Fibroblast of the conjunctiva (primary cell): ENCODE measurements at places on chromosomes 11 and 22.

DNA sequence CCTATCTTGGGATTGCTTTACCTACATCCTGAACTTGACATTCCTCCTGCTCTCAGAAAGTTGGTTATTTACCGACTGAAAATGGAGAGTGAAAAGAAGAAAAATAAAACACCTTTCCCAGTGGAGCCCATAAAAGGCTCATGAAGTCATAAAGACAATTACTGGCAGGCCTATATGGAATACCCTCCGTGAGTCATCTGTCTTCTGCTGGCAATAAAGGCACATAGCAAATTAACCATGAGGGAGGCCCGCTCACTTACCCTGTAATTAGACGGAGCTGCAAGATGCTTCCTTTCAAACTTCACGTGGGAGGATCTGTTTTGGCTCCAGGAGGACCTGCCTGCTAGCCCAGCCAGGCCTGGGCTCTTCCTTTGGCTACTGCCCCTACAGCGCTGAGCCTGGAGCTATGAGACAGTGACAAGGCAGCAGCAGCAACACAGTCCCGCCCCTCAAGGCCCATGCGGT, 540.4 kb downstream of the BUD13 start:
- DNase-seq, result no peak

- DNase-seq, result no peak
Measured at GRCh38 chr11:65109231-65110198, 2.2 kb upstream of the TM7SF2 start.

- no peak for DNase-seq
Measured at GRCh38 chr11:86079421-86079820, 10.5 kb upstream of the PICALM start.

GRCh38 chr11:2107521-2107920, 31.7 kb downstream of the IGF2 start:
- DNase-seq, result no peak

DNA sequence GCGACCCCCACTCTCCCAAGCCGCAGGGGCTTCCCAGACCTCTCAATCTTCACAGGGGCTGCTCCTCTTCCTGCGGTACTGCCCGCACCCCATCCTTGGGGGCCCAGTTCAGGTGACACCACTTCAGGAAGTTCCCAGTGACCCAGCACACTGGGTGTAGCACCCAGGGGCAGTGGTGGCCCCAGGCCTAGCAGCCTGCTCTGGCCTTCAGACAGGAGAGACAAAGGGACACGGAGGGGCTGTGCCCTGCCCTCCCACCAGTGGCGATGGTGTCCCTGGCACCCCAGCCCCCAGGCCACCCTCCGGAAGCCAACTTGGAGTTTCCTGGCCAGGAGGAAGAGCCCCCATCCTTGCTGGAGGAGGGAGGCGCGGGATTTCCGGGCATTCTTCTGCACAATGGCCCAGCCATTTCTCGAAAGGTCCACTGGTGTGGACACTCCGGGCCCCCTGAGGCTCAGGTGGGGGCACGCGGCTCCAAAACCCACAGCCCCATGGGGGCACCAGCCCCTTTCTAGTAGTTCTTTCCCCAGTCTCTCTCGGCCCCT, 978 bp upstream of the CLDN5 start:
- no peak for DNase-seq

DNA sequence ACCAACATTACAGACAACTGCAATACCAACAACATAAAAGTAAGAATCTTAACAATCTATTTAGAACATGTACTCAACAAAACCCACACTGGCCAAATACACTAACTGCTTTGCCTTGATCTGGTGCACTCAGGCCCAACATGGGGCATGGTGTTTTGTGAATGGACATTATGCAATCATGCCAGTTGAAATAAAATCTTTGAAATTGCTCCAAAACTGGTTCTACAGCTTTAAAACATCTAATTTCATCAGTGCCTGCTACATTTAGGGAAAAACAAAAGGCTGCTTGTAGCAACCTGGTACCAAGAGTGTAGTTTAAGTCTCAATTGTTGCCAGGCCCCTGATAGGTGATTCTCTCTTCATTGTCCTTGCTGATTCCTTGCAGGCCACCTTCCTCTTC, 3.3 kb upstream of the CTR9 start:
- DNase-seq, result no peak

- DNase-seq, result no peak
Measured at GRCh38 chr22:19122752-19123492, 710 bp upstream of the DGCR2 start.

- DNase-seq, result peak; percentile 26
Measured at GRCh38 chr22:26464312-26464711, 19.3 kb downstream of the HPS4 start.

DNA sequence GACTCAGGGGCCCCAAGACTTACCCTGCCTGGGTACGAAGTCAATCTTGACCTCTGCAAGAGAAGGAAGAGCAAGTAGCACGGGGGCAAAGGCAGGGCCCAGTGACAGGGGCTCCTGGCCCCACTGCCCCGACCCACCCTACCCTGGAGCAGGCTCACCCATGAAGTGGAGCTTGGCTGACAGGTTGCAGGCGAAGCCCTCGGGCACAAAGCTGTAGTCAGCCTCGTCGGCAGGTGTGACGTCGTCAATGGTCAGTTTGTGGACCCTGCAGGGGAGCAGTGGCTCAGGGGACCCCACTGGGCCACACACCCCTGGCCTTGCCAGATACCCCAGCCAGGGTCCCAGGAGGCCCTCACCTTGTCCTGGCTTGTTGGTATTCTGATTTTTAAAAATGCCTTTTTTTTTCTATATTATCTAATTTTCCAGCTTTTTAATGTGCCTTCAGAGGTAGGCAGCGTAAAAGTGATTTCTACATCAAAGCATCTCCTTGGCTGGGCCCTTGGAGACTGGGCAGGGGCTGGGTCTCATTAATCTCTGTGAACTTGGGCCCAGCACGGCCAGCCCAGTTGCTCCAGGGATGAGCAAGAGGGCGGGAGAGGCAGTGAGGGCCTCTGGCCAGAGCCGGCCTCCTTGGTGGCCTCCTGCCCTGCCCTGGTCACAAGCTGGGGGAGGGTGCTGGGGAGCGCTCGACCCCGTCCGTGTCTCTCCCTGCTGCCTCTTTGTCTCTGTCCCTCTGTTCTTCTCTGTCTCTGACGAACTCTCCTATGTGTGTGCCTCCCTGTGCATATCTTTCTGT, 11.3 kb downstream of the MYBPC3 start:
- DNase-seq, result no peak

DNA sequence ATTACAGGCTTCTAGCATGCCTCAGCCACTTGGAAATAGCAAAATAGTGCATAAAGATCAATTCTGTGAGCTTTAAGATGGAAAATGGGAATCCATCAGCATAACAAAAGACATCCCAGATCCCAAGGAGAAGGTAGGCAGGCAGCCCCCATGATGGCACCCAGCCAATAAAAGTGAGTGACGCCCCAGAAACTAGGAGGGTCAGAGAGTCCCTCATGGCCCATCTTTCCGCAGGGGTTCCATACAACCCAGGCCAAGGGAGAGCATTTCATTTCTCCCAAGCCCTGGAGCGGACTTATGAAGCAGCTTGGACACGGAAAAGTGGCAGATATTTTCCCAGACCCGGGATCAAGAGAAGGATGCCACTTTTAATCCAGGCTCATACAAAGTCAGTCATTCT, 93.3 kb downstream of the ZC3H12C start:
- DNase-seq, result no peak

GRCh38 chr11:92277871-92278270, 53.3 kb downstream of the FAT3 start:
- DNase-seq, result no peak

DNA sequence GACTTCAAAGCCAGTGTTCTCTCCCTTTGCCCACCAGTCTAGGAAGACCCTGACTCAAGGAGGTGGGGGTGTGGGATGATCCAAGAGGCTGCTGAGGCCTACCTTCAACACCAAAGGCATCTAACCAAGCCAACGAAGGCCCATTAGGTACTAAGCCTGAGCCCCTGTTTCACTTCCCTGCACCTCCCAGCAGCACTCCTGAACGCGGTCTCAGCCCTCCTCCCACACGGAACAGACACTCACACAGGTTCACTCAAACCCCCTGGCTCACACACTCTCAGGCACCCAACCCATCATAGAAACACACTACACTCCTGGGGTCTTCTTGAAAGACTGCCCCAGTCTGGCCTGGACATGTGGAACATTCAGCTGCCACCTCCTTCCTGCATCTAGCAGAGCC, 40.7 kb downstream of the SLC22A12 start:
- DNase-seq, result no peak
